ENCODE measurements at places on chromosomes 11 and 22. TPM values are rescaled to one million over a fixed set of nuclear protein-coding genes. Genes with fewer than 3 reads are reported as not detected.

P2RY2 gene
- total RNA-seq, result not detected

MEI1 gene
- not detected for total RNA-seq

DNA sequence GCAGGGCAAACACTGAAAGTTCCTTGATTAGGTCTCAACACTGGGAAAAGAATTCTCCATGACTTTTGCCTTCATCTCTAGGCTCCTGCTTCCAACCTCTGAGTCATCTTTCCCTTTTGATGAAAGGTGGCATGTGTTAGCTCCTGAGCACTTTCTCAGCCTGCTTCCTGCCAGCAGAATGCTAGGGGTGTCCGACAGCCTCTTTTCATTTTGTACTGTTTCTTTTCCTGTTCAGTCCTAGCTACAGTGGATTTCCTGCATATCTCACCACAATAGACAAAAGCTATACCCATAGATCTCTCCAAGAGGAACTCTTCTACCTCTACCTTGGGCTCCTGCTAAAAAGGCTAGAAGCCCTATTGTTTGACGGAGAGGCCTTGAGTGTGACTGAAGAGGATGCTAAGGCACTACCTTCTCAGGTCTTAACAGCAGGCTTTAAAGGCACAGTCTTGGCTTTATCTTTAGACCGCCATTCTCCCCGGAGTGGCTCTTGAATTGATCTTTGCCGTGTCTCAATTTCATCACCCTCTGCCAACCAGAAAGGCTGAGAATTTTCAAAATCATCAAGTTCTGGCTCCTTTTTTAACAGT is 145.5 kb downstream of the RBFOX2 start:
- peaks cover 25% of the 10 kb centered on the region for H3K4me1 ChIP-seq
- DNase-seq, result no peak
- H3K27me3 ChIP-seq, result no peaks in the 10 kb centered on the region

OR4D5 gene
- not detected for total RNA-seq

ISX gene
- total RNA-seq, result not detected

GRCh38 chr11:38562562-38562961 is 1964.5 kb upstream of the RAG2 start:
- no peaks in the 10 kb centered on the region for H3K36me3 ChIP-seq
- H3K27me3 ChIP-seq, result no peaks in the 10 kb centered on the region
- no peak for DNase-seq
- H3K4me1 ChIP-seq, result peaks cover 6% of the 10 kb centered on the region

DNA sequence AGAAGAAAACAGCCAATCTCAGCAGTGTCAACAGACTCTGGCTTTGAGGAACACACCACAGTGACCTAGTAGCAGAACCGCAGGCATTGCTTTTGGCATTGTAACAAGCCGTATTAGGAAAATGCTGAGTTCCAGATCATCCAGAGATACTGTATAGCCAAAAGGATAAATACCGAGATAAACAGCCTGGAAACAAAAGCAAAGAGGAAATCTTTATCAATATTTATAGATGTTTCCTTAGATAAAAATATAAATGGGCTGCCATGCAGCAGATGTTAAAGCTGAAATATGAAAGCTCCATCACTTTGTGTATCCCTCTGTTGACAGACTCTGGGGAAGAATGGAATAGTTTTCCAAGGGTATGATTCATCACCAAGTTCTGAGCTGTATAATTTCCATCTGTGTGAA is 98.9 kb upstream of the TP53AIP1 start:
- no peak for DNase-seq
- no peaks in the 10 kb centered on the region for H3K27me3 ChIP-seq
- H3K4me1 ChIP-seq, result no peaks in the 10 kb centered on the region
- H3K36me3 ChIP-seq, result peaks cover 3% of the 10 kb centered on the region
- H3K27ac ChIP-seq, result no peak overlapping the region

KRTAP5-9 gene
- 0.36 TPM for total RNA-seq

Measured in chondrocyte (in vitro differentiated cells).